ENCODE measurements at places on chromosomes 13 and 19.

DNA sequence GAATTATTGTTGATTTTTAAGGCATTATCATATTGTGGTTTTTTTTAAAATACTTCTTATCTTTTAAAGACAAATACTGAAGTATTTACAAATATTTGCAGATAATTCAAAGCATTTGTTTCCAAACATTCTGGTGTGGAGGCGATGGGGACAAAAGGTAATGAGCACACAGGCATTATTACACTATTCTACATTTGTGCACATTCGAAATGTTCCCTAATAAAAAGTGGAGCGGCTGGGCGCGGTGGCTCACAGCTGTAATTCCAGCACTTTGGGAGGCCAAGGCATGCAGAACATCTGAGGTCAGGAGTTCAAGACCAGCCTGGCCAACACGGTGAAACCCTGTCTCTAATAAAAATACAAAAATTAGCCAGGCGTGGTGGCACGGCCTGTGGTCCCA lies 133.4 kb downstream of the FOXO1 start:
- DNase-seq: no peak

DNA sequence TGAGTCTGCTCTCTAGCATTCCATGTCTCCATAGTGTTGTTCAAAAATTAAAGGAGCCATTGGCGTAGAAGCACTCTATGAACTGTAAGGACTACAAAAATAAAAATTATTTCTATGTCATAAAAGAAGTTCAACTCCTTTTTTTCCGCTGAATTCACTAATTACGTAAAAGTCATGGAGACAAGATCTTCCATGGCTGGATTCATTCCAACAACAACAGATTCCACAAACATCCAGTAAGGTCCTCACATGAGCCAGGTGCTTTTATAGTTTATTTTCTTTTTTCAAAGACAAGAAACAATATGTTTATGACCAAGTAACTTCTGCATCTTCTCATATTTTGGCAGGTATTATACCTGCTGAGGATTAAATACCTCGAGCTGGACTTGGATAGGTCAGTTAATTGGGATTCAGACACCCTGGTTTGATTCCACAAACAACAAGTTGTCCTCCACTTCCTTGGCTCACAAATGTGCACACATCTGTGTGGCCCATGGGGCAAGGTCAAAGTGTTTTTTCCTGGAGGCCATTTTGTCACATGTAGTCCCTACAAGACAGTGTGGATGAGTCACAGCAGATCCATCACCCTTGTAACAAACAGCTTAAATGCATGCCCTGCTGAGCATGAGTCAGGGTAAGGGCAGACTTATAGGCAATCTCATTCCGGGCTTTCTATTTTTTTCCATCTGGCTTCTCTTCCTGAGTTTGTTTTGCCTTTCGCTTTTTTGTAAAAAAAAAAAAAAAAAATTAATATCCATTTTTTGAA lies 475.6 kb downstream of the COG6 start:
- peak; percentile 20 for DNase-seq

- no peak for DNase-seq
Measured at GRCh38 chr13:51778392-51778791, 25.6 kb downstream of the DHRS12 start.

- DNase-seq: peak; percentile 21
Measured at GRCh38 chr19:15025217-15025616, 24.1 kb upstream of the CASP14 start.

DNA sequence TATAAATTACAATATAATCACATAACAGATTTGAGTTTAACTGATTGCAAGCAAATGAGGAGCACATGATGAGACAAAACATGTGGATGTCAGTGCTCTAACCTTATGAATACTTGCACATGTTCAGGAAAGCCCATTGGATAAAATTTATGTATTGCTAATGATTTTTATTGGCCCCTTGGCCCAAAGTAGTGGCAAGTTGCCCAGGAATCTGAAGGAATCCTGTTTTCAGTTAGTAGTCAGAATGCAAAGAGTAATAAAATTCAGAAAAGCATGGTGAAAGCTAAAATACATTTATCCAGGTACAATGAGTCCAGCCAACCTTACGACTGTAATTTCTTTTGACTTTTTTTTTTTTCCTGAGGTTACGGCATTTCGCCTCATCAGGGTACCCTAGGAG lies 1539.4 kb downstream of the EFNB2 start:
- no peak for DNase-seq

GRCh38 chr13:50994651-50995050 lies 85.1 kb downstream of the RNASEH2B start:
- no peak for DNase-seq

- DNase-seq: no peak
Measured at GRCh38 chr13:26377038-26377437, 123.1 kb downstream of the CDK8 start.

GRCh38 chr13:42964761-42965161 lies 27.3 kb downstream of the EPSTI1 start:
- no peak for DNase-seq

- no peak for DNase-seq
Measured at GRCh38 chr13:61608138-61608537, 192.5 kb upstream of the PCDH20 start.

GRCh38 chr19:14023404-14024235 lies 4.3 kb upstream of the RLN3 start:
- DNase-seq: peak; percentile 43

- DNase-seq: no peak
Measured at GRCh38 chr19:28948566-28948965, 264.4 kb downstream of the UQCRFS1 start.

DNA sequence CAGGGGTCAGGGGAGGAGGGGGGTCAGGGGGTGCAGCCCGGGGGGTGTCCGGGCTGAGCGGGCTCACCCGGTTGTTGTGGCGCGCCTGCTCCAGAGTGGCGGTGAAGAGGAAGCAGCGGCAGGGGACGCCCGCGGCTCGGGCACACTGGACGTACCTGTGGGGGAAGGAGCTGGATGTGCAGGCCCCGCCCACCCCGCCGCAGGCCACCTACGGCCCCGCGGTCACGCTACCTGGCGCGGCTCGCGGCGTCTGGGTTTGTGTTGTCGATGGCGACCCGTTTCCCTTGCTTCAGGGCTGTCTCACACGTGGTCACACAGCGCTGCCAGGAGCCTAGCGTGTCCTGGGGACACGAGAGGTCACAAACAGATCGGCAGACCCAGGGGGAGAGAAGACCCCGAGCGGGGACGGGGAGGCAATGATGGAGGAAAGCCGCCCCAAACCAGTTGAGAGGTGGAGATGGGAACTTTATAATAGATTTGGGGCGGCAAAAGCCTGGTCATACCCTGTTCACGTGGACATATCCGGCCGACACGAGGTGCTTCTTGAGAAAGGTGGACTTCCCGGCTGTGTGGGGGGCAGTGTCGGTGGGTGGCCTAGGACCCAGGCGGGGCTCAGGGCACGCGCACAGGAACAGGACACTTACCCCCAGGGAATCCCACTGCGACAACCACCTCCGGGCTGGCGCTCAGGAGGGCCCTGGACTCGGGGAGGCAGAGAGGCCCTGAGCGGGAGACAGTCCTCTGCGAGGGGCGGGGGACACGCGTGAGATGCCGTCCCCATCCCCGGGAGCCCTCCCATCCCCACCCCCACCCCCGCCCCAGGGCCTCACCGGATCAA lies 5.6 kb downstream of the PNKP start:
- DNase-seq: no peak

GRCh38 chr19:21910318-21910717 lies 74.3 kb upstream of the ZNF43 start:
- DNase-seq: no peak

- DNase-seq: no peak
Measured at GRCh38 chr13:50572129-50572528, 271.4 kb downstream of the DLEU7 start.

DNA sequence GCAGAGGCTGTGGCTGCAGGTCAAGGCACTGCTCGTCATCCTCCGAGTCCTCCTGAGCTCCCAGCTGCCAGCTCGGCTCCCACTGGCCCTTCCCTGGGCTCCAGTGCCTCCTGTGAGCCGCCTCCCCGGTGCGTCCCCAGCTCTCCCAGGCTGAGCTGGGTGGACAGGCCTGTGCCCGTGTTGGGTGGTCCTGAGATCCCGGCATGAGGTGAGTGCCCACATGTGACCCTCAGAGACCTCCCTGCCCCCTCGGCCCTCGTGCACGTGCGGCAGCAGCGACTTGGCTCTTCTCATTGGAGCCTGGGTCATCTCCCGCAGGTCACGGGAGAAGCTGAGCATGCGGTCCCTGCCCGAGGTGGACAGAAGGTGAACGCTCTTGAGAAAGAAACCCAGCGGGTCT lies 15.4 kb downstream of the ADAT3 start:
- DNase-seq: no peak

- no peak for DNase-seq
Measured at GRCh38 chr13:59346999-59347723, 816.6 kb downstream of the DIAPH3 start.

Data from activated CD4-positive, alpha-beta T cell treated with anti-CD3 and anti-CD28 coated beads, Interleukin-10, Interleukin-2, amounts not matched to agents 100 ng/mL and 50 ng/mL, durations not matched to agents 16 hours and 8 hours (primary cell).